Omental fat pad (tissue), 4 donors: ENCODE measurements at places on chromosomes 12 and 14. TPM values are rescaled to one million over a fixed set of nuclear protein-coding genes. Genes with fewer than 3 reads are reported as not detected.

DNA sequence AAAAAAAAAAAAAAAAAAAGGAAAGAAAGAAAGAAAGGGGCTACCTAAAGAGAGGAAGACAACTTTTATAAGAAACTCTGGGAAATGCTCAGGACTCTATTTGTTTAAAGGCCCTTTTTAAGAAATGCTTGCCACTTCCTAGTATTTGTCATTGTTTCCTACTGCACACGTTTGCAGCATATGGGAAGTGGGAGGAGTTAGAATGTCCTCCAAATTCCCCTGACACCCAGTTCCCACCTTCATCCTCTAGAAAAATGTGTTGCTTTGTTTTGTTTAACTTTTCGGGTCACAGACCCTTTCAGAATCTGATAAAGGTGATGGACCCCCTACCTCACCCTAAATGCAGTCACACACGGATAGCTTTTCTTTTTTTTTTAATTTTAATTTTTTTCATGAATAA, 40.8 kb downstream of the NINJ2 start:
- no peak for DNase-seq

- no peak for DNase-seq
Observed at GRCh38 chr12:76504606-76505005, 55.0 kb downstream of the OSBPL8 start.

GRCh38 chr12:55072083-55072482, 52.3 kb downstream of the NEUROD4 start:
- DNase-seq: no peak

GRCh38 chr12:122097927-122098756, 19.6 kb downstream of the MLXIP start:
- no peak for DNase-seq

The TAS2R10 gene
- 1.9 TPM for total RNA-seq

GRCh38 chr12:127241072-127241817, 1025.7 kb upstream of the TMEM132C start:
- DNase-seq: no peak

DNA sequence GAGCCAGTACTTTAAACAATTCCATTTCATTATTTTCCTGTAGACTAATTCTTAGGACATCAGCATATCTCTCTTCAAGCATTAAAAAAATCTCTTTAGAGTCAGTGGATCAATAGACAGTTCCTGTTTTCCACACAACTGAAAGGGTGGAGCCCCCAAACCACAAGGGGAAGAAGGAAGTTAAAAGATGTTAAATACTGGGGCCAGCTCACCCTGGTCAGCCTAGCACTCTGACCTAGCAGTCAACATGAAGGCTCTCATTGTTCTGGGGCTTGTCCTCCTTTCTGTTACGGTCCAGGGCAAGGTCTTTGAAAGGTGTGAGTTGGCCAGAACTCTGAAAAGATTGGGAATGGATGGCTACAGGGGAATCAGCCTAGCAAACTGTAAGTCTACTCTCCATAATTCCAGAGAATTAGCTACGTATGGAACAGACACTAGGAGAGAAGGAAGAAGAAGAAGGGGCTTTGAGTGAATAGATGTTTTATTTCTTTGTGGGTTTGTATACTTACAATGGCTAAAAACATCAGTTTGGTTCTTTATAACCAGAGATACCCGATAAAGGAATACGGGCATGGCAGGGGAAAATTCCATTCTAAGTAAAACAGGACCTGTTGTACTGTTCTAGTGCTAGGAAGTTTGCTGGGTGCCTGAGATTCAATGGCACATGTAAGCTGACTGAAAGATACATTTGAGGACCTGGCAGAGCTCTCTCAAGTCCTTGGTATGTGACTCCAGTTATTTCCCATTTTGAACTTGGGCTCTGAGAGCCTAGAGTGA, at the start of gene LYZ:
Gene LYZ (plus strand): TSS at position 220 of the 777 bp plus-strand sequence. CDS start 28 bp downstream, at position 248.
- DNase-seq: no peak

GRCh38 chr12:78712834-78713481, 151.6 kb upstream of the SYT1 start:
- DNase-seq: no peak

DNA sequence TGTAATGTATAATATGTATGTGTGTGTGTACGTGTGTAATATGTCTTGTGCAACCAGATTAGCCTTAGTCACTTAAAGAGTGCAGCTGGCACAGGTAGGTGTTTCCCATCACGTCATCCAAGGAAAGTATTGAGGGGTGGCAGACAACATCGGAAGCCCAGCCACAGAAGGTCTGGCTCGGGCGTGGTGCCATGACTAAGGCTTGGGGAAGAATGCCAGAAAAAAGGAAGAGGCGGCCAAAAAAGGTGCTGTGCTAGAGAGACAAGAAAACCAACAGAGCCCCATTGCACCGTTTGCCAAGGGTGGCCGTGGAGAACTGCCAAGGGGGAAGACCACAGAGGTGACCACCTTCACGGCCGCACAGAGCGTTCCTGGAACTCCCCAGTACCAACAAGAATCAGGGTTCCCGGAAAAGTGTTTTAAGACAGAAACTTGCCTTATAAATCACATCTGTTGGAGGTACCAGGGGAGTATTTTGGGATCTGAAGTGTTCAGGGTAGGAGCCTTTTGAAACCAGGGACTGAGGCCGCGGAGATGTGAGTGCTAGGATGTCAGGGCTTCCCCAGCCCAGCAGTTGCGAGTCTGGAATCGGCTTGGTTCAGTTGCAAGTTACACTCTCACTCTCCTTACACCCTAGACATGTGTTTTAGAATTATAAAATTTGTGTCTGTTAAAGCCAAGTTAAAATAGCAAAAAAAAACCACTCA, 131.2 kb upstream of the DYRK2 start:
- DNase-seq: peak; percentile 33

- no peak for DNase-seq
Observed at GRCh38 chr14:45679853-45680252, 426.9 kb upstream of the MIS18BP1 start.

GRCh38 chr14:68688872-68689371, 103.9 kb downstream of the ZFP36L1 start:
- DNase-seq: no peak

The OTUB2 gene
- total RNA-seq: 0.84 TPM

- DNase-seq: no peak
Observed at GRCh38 chr12:87469295-87469694, 559.9 kb downstream of the C12orf50 start.

The OSGEP gene
- 55.1 TPM for total RNA-seq

- no peak for DNase-seq
Observed at GRCh38 chr14:32733015-32733414, 205.7 kb upstream of the NPAS3 start.

DNA sequence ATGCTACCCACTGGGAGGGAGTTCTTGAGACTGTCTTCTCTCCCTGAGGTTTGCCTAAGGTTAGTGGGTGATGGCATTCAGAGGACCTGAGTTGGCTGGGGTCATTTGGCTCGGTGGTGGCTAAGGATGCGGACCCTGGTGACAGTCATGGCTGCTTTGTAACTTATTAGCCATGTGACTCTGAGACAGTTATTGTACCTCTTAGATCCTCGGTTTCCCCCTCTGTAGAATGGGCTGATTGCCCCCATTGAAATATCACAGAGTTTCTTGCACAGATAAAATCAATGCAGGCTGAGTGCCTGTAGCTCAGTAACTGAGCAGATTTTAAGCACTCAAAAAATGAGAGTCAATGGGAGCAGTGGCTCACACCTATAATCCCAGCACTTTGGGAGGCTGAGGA, 96.7 kb upstream of the MED13L start:
- DNase-seq: no peak

- DNase-seq: no peak
Observed at GRCh38 chr12:80044694-80045046, 54.7 kb upstream of the OTOGL start.

The RGS6 gene
- 27.3 TPM for total RNA-seq

The RPS6KA5 gene
- total RNA-seq: 1.8 TPM

DNA sequence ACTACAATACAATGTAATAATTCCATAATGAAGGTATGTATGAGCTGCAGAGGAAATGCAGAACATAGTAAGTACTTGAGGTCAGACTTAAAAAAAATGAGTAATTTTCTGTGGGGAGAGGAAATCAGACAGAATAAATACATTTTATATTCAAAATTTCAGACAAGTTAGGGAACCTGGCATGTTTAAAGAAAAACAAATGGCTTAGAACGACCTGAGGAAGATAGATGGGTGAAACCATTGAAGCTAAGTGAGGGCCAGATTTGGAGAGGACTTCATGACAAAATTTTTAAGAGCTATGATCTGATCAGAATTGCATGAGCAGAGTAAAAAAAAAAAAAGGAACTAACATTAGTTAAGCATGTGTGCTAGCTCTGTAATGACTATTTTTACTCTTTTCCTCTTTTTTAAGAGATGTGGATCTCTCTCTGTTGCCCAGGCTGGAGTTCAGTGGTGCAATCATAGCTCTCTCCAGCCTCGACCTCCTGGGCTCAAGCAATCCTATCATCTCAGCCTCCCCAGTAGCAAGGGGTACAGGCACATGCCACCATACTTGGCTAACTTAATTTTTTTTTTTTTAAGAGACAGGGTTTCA, 157.6 kb upstream of the PDE3A start:
- DNase-seq: no peak

- no peak for DNase-seq
Observed at GRCh38 chr12:111025792-111026430, 105.5 kb upstream of the MYL2 start.

The SLCO1A2 gene
- total RNA-seq: not detected

DNA sequence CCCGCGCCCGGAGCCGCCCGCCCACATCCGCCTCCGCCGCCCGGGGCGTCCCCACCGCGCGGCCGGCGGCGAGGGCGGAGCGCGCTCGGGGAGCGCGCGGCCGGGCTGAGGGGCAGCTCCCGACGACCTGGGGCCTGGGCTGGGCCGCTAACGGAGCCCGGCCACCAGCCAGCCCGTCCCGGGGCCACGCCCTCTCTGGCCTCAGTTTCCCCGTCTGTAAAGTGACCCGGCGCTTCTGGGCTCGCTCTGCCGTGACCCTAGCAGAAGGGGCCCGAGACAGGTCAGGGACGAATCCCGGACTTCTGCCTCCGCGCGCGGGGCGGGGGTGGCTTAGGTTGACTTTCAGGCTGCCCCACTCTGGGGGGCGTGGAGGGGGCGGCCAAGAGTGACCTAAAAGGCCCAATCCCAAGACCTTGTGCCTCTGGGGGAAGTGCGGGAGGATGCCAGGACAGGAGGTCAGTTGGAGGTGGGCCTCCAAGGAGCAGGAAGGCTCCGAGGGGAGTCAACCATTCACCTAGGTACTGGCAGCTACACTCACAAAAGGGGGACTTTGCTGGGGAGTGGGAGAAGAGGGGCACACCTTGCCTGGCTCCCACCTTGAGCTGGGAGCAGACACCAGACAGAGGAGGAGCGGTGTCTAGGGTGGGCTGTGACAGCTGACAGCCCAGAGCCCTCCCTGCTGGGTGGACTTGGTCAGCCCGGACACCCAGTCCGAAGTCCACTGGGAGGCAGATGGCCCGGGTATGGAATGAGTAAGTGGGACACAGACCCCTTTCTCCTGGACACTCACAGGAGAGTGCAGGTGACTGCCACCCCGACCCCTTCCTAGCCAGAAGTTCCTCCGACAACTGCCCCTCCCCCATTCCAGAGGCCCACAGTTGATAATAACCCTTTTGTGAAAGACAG, 486 bp upstream of the AKT1 start:
- DNase-seq: no peak

DNA sequence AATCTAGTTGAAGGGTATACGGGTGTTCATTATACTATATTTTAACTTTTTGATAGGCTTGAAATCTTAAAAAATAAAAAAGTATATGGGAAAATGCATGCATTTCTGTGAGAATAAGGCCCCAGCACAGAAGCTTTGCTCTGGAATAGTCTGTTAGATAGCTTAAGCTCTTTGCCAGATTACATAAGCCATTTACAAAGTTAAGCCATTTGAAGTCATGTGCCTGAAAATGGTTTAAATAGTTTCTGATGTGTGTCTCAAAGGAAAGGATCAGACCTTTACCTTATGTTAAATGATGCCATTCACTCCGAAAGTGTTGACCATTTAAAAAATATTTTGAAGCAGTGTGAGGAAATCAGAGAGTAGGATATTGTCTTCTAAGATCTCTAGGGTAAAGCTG, 51.3 kb downstream of the WASHC4 start:
- no peak for DNase-seq

The CACNB3 gene
- total RNA-seq: 10.0 TPM

The SLC39A5 gene
- total RNA-seq: not detected

DNA sequence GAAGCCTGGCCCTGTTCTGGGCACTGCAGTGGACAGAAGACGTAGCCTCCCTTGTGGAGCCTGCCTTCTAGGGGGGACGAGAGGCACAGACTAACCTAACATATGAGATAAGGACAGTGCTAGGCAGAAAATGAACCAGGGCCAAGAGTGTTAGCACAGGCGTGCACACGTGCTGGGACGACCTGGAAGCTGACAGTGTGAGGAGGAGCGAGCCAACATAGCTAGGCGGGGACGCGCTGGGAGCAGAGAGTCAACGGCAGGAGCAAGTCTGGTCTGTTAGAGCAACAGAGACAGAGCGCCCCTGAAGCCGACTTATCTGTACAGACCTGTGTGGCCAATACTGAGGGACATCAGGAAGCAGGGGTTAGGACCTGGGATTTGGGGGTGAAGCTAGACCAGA, 8.0 kb downstream of the PXMP2 start:
- no peak for DNase-seq

- DNase-seq: no peak
Observed at GRCh38 chr14:62031504-62031903, 269.3 kb downstream of the SNAPC1 start.

GRCh38 chr14:70887207-70887681, 20.0 kb upstream of the PCNX1 start:
- no peak for DNase-seq

DNA sequence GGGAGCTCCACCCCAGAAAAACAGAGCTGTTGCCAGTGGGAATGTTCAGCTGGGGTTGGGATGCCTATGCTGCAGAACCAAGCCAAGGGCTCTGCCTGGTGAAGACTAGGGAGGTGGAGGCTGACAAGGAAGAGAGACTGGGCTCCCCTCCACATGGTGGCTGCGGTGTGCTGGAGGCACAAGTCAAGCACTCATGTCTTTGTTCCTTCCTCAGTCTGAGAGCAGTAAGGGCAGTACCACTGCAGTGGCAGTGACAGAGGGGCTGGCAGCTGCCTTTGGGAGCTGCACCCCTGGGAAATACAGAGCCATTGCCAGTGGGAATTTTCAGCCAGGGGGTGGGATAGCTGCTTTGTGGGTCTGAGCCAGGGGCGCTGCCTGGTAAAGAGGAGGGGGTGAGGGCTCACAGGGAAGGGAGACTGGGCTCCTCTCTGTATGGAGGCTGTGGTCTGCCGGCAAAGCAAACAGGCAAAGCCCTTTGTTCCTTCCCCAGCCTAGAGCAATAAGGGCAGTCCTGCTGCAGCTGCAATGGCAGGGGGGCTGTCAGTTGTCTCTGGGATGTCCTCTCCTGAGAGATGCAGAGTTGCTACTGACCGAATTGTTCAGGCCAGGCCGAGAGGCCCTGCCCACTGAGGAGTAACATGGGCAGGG, 255.9 kb downstream of the RAD51B start:
- no peak for DNase-seq

- no peak for DNase-seq
Observed at GRCh38 chr12:24381790-24382189, 432.3 kb upstream of the SOX5 start.

- DNase-seq: peak; percentile 52
Observed at GRCh38 chr14:103155010-103155409, 31.7 kb downstream of the TNFAIP2 start.
